ENCODE measurements at places on chromosomes 3 and 15. TPM values are rescaled to one million over a fixed set of nuclear protein-coding genes. Genes with fewer than 3 reads are reported as not detected.

- H3K27me3 ChIP-seq: no peaks in the 10 kb centered on the region
- H3K4me1 ChIP-seq: peaks cover 32% of the 10 kb centered on the region
- peak overlapping the region; percentile 98 for H3K27ac ChIP-seq
- H3K36me3 ChIP-seq: peaks cover 18% of the 10 kb centered on the region
- peak overlapping the region; percentile 97 for H3K4me3 ChIP-seq
Observed at GRCh38 chr15:66505818-66506217, 692 bp downstream of the ZWILCH start.

The GOLGA8M gene
- total RNA-seq: 2.7 TPM

The ITGA11 gene
- total RNA-seq: 1,161 TPM

The CCR1 gene
- total RNA-seq: not detected

DNA sequence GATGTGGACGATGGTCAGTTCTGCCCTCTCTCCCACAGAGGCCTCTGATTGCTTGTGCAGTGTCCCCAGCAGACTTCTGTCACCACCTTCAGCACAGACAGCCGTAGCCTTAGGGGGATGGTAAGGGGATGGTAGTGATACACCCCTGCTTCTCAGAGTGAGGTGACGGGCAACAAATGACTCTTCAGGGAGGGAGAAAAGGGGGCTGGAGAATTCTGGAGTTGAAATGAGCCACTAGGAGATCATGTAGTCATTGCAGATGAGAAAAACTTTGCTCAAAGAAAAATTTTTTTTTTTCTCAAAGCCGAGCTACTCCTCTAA is 29.6 kb upstream of the TIMP4 start:
- H3K4me3 ChIP-seq: peak overlapping the region; percentile 24
- no peak for DNase-seq
- H3K27ac ChIP-seq: peak overlapping the region; percentile 93
- H3K36me3 ChIP-seq: no peaks in the 10 kb centered on the region
- peaks cover 51% of the 10 kb centered on the region for H3K4me1 ChIP-seq

The ARPIN gene
- total RNA-seq: 18.7 TPM

Measured in osteocyte (in vitro differentiated cells).